ENCODE measurements at places on chromosomes 5 and 9.

GRCh38 chr5:172412724-172413286, 41.5 kb downstream of the SH3PXD2B start:
- peak; percentile 39 for DNase-seq

DNA sequence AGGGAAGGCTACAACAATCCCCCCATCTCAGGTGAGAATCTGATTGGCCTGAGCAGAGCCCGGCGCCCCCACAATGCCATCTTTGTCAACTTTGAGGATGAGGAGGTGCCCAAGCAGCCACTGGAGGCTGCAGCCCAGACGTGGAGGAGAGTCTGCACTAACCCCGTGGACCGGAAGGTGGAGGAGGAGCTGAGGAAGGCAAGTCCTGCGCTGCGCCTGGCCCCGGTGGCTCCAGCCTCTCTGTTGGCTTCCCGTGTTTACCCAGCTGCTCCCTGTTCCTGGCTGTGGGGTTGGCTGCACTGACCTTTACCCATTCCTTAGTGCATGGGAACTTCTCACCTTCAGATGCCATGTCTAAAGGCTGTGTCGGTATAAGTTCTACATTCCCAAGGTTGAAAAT, 11.0 kb upstream of the CEL start:
- DNase-seq, result no peak

- DNase-seq, result no peak
Measured at GRCh38 chr5:178422400-178422775, 167.8 kb downstream of the COL23A1 start.

GRCh38 chr5:138873466-138874221, 1.5 kb downstream of the LRRTM2 start:
- DNase-seq, result no peak

Data from head of caudate nucleus (tissue), 42 donors.